Fibroblast of skin of right quadriceps (primary cell): ENCODE measurements at places on chromosomes 3 and 15.
A peak's percentile ranks its signal among the peaks of the same experiment; 100 is the strongest.

- no peak for DNase-seq
These were observed 24.3 kb downstream of the IRAK2 start for GRCh38 chr3:10188804-10189556.

DNA sequence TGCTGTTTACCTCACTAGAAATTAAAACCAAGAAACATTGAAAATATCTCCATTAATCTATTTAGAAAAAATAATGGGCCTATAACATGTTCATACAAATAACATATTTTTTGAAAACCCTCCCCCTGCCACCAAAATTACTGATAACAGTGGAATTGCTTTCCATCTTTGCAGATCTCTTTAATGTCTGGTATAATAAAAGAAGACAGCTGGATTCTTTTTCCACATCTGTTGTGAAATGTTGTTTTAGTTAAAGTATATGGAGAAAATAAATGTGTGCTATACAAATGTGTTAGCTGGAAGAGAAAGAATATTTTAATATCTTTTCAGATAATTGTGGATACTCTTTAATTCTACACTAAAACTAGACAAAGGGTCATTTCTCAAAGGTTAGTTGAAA lies 251.0 kb upstream of the GOLGA6L4 start:
- no peak for DNase-seq

DNA sequence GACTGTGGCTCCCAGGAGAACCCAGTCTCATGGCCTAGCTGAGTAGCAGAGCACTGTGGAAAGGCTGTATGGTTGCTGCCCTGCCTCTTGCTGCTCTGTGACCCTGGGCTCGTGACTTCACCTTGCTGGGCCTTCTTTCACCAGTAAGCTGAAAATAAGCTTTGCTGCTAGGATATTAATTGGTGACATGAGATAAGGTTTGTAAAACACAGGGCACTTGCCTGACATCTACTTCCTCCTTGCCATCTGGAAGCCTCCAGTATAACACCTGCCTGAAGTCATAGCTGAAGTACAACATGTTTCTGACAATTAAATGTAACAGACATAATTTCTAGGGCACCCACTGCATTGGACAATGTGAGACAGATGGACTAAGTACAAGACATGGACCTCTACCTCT lies 53.6 kb downstream of the CLEC3B start:
- no peak for DNase-seq

DNA sequence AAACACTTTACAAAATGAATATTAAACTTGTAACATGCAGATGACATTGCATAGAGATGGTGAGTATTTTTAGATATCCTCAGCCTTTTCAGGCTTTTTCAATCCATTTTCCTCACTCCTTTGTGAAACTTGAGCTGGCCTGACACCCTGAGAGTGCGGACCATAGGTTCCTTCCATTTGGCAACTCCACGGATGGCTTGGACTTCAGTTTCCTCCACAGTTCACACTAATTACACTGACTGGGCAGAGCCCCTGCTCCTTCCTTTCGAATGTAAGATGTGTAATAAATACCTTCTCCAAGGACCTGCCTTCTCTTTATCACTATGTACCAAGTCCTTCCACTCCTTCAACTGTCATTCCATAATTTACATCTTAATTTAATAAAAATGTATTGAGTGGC lies 141.7 kb upstream of the LRIG1 start:
- no peak for DNase-seq

DNA sequence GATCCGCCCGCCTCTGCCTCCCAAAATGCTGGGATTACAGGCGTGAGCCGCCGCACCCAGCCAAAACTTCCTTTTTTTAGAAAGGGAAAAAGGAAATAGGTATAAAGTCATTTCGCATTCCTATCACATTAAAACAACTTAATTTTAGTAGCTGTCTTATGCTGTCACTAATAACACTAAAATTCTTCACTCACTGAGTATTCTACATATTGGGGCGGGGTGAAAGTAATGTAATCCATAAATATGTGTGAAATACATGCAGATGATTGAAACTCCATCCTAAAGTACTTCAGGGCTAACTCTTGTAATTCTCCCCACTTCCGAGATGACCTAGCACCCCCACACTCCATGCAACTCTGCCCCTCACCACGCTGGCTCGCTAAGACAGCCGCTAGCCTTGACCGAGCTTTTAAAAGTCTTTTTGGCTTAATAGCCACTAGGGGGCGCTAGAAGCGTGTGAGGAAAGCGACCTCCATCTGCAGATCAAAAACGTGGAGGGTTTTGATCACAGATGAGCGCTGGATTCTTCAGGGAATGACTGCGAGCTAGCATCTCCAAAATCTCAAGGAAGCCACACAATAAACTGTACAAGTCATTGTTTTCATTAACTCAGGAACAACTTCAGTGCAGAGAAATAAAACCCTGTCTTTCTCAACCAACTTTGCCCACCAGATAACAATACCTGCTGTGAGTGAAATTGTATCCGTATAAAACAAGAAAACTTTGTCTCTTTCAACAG lies 129.3 kb upstream of the IGF1R start:
- DNase-seq: peak; percentile 75

GRCh38 chr3:114128826-114129225 lies 50.0 kb downstream of the DRD3 start:
- no peak for DNase-seq

- DNase-seq: peak; percentile 85
These were observed 2.8 kb upstream of the BCL6 start for GRCh38 chr3:187748050-187748481.

DNA sequence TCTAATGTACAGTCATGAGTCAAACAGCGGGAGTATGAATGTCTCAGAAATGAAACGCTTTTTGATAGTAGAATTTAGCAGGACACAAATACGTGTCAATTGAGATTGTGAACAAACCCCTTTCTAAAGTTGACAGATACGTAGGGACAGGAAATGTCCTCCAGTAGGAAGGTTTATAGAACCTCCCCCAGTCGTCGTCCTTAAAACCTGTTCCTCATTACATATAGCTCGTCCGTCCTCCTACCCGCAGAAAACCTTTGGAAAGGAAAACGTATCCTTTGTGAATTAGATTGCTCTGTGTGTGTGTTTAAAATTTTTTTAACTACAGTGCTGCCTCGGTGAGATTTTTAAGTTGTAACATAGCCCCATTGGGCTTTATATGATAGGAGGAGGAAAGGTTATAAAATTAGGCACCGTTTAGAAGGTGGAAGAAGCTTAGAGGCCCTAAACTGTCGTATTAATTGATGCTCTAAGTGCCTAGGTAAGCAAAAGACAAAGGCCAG lies 4.1 kb downstream of the UBE2E1 start:
- no peak for DNase-seq

- DNase-seq: peak; percentile 13
These were observed 543 bp downstream of the ARPIN start for GRCh38 chr15:89912145-89912673.

DNA sequence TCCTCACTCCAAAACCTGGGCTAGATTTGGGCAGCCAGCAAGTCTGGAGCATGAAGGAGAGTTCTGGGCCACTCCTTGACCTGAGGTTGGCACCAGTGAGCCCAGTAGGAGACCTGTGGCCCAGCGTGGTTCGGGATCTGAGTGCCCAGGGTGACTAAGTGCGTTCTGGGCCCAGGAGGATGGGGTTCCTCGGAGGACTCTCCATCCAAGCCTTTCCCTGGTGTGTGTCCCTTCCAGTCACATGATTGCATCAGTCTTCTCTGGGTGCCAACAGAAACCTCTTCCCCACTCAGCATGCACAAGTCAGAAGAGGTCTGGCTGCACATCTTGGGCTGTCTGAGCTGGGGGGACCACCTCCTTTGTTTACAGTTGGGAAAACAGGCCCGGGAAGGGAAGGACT lies 14.9 kb downstream of the TMEM43 start:
- no peak for DNase-seq

- no peak for DNase-seq
These were observed 417.0 kb downstream of the ROBO2 start for GRCh38 chr3:77456906-77457305.

DNA sequence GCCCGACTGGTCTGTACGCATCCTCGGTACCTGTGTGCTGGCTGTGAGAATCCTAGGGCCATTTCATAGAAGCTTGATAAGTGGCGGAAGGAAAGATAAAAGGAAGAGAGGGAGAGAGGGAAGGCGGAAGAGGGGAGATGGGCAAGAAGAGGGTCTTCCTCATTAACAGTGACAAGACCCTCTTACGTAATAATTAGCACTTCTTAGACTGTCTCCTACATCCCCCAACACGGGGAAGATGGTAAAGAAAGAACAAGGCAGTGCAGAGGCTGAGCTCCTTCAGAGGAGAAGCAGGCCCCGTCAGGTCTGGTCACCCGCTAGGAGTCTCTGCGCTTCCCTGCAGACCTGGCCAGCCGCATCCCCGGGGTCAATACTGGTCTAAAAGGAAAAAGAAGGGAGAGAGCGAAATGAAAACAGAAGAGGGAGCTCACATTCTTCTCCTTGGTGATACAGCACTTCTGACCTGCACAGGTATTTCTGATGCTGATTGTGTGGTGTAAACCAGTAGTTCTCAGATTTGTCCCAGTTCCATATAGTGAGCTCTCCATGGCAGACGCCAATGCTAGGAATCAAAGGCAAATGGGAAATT lies 19.0 kb upstream of the FAM240A start:
- DNase-seq: no peak

- DNase-seq: peak; percentile 35
These were observed 87.4 kb downstream of the RAD18 start for GRCh38 chr3:8875836-8876235.

GRCh38 chr3:141260630-141260927 lies 29.0 kb downstream of the PXYLP1 start:
- DNase-seq: no peak

GRCh38 chr15:30921106-30921505 lies 17.4 kb downstream of the FAN1 start:
- no peak for DNase-seq

GRCh38 chr15:91865950-91866349 lies 12.4 kb downstream of the SLCO3A1 start:
- peak; percentile 42 for DNase-seq
